ENCODE measurements at places on chromosomes 4 and X.

- no peak for ATAC-seq
Measured at GRCh38 chr4:8000247-8000646, 60.6 kb upstream of the AFAP1 start.

- no peak for ATAC-seq
Measured at GRCh38 chr4:163755013-163755412, 260.5 kb downstream of the TMA16 start.

GRCh38 chr4:184534511-184535391 lies 60.4 kb upstream of the IRF2 start:
- ATAC-seq, result no peak

DNA sequence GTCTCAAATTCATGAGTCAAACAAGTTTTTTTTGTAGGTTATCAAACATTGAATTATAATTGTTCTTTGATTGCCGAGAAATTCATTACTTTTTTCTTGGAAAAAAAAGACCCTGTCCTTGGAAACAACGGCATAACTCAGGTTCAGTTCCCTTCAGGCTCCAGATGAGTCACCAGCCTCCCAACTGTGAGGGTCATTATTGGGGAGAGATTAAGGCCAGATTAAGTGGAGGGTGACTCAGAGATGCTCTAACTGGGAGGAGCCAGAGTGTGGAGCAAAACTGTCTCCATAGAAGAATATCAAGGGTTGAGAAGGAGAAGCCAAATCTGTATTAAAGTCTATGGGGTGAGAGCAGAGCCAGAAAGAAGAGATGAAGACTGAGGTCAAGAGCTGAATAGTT lies 9.6 kb downstream of the ADGRG4 start:
- peak; percentile 82 for ATAC-seq

- ATAC-seq, result no peak
Measured at GRCh38 chr4:156473151-156473550, 498.4 kb downstream of the PDGFC start.

DNA sequence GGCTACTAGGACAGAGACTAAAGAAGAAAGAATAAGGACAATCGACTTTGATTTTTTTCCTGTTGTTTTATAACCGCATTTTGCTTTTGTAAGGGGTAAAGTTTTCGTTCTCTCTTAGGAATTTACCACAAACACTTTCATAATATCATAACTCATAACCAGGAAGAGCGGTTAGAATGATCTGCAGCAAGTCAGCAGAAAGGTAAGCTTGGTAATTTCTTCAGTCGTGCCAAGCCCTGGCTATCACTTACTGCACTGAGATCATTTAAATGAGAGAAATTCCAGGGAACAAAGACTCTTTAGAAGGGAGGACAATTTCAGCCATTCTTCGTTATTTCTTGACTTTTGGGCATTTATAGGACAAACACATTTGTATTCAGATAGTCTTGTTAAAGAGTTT lies 258.1 kb downstream of the UNC5C start:
- no peak for ATAC-seq

DNA sequence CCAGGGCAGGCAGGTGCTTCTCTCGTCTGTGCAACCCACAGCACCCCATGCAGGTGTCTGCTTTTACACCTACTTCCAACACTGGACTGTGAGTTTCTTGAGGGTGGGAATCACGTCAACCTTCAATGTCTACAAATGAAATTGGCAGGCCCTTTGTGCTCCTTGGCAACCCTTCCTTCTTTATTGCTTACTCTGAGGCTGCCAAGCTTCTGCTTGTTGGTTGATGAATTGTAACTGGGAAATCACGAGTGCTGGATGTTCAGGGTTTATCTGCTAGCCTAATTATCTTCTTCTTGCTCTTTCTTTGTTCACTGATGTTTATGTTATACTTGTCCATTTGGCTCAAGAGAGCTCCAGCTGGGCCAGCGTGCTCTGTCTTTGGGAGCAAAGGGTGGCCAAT lies 2.5 kb upstream of the DGAT2L6 start:
- ATAC-seq, result no peak

DNA sequence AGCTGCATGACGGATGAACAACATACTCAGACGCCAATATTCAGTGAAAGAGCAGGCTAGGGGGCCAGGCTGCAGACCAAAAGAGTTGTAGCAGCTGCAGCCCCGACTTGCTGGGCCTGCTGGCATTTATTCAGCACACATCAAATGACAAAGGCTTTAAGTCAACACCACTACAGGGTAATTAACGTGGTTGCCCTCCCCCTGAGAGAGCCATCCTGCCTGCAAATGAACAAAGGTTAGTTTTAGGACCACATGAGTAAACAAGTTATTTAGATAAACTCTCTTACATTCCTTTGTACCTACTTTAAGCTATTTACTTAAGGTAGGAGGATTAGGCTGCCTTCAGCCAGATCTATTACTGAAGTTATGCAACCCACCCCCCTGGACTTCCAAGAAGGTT lies 1329.1 kb downstream of the PCDH18 start:
- ATAC-seq, result no peak

GRCh38 chr4:24236532-24236931 lies 346.7 kb upstream of the PPARGC1A start:
- ATAC-seq, result no peak

DNA sequence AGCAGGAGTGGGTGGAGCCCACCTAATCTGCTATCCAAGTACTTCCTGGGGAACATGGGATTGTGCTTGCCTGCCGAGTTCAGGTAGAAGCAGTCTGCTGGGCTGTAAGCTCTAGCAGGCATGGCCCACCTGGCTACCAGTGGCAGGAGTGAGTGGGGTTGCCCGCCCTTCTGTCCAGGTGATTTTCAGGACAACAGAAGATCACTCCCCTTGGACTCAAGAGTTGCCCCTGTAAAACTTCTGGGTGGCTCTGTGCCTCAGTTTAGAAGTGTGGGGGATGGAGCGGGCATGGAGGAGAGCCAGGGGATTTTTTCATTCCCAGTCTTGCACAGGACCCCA lies 43.5 kb downstream of the NDST3 start:
- no peak for ATAC-seq

- no peak for ATAC-seq
Measured at GRCh38 chr4:180953572-180953971, 1289.6 kb upstream of the TENM3 start.

- ATAC-seq, result peak; percentile 89
Measured at GRCh38 chr4:76546759-76547742, 112.0 kb downstream of the SHROOM3 start.

All from esophagus mucosa (tissue), 1 donor.